ENCODE measurements at places on chromosomes 2 and 18. TPM values are rescaled to one million over a fixed set of nuclear protein-coding genes. Genes with fewer than 3 reads are reported as not detected.

The MAL gene
- total RNA-seq: 1.2 TPM

The DPY30 gene
- total RNA-seq: 40.4 TPM

DNA sequence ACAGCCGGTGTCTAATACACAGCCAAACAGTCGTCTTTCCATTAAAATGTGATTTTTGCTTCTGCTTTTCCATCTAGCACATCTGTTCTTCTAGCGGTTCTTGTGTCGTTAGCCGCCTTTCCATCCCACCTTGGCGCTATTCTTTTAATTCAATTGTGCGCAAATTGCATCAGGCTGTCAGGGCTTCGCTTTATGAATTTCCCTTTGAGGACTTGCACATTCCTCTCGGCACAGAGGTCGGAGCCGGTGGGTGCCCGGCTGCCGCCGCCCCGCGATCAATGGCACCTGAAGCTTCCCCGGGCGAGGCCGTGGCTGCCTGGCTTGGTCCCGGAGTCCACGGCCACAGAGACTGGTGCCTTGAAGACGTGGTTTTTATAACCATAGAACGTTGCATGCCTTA lies 33.9 kb upstream of the TSPYL6 start:
- no peak for DNase-seq

GRCh38 chr18:30132959-30133358 lies 909.6 kb downstream of the DSC3 start:
- DNase-seq: no peak

DNA sequence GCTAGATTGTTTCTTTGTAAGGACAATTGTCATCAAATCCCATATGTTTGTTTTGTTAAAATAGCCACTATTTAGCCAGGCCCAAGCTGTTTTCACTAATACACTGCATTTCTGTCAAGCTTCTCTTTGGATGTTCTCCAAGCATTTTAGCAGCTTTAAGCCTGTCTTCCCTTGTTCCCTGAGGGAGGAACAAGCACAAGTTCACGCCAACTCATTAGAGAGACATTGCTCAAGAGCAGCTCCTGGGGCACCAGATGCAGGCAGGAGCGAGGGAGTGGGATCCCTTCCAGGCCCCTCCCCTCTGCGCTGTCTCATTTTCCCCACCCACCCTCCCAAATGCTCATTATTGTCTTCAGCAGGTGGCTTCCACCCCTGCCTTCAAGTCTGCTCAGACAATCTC lies 32.6 kb upstream of the PPP3R1 start:
- DNase-seq: no peak

Data from natural killer cell treated with Interleukin-12 subunit alpha and Interleukin-12 subunit beta and Interleukin-15 and Interleukin-18, amount 100 ng/mL, for 72 hours (primary cell).